ENCODE measurements at places on chromosomes 13 and 19. TPM values are rescaled to one million over a fixed set of nuclear protein-coding genes. Genes with fewer than 3 reads are reported as not detected.

- DNase-seq, result peak; percentile 95
Observed at GRCh38 chr19:16324384-16325160, at the start of gene KLF2. Gene KLF2 (plus strand): TSS chr19:16324826. CDS start chr19:16324924, 98 bp downstream.

GRCh38 chr19:52542984-52543664 is 15.7 kb downstream of the ZNF808 start:
- DNase-seq, result no peak

- no peak for DNase-seq
Observed at GRCh38 chr19:19115954-19116353, 22.3 kb downstream of the TMEM161A start.

- DNase-seq, result peak; percentile 40
Observed at GRCh38 chr13:36130552-36131221, 495 bp downstream of the DCLK1 start.

- no peak for DNase-seq
Observed at GRCh38 chr13:109816112-109816807, 29.9 kb upstream of the IRS2 start.

DNA sequence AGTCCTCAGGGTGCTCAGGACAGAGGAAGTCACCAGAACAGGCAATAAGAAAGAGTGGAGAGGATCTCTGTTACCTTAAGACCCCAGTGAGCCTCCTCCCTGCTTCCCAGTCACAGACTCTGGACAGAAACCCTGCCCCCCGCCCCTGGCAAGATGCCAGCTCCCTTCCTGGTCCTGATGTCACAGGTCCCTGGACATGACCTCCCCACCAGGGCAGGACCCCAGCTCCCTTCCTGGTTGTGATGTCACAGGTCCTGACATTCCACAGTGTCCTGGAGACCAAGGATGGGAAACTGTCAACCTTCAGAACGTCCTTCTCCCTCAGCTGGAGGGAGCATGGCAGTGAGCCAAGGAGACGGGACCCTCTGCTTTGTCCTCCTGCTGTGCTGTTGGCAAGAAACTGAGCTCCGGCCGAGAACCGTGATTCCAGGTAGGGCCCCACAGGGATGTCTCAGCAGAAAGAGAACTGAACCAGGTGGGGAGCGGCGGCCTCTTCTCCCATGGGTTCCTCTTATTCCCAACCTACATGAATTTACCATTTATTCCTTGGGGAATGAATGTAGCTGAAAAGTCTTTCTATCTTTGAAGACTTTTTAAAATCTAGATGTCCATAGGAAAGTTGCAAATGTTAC is at the start of gene SPACA7:
SPACA7 (plus strand) TSS at position 306 of the 632 bp plus-strand sequence; CDS start at position 337, 31 bp downstream.
- DNase-seq, result no peak

DNA sequence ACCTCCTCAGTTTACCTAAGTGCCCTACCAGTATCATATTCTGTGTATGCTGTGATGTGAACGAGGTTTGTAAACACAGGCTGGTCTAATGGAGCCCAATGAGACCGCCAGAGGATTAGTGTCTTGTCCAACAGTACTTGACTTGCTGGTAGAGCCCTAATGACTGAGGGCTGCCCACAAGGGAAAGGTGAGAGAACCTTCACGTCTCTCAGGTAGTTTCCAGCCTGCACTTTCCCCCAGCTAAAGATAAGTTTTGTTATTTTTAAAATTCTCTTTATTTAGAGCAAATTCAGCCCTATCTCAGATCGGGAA is 498 bp upstream of the RBM26 start:
- no peak for DNase-seq

The EFNA2 gene
- not detected for total RNA-seq

The TBXA2R gene
- total RNA-seq, result 3.7 TPM
